T47D (cell line): ENCODE measurements at places on chromosomes 16 and 17.

- no peak for DNase-seq
These were observed 44.8 kb downstream of the ADCY7 start for GRCh38 chr16:50311134-50311528.

DNA sequence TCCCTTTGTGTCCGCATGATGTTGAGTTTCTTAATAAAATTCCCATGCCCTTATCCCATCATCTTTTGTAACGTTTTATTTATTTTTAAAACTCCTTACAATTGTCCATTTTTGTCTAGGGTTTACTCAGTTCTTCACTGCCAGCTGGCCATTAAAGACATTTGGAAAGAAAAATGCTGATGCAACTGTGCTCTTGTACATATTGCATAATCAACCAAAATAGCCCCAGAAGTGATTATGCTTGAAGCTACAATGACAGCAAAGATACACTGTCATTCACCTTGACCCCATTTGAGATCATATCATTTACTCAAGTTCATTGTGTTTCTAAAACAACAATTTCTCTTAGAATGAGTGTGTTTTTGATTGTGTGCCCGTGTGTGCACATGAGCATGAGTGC, 1074.6 kb upstream of the RBFOX1 start:
- DNase-seq, result no peak

- no peak for DNase-seq
These were observed 614.6 kb downstream of the MAF start for GRCh38 chr16:78985716-78986605.

- no peak for DNase-seq
These were observed 38.3 kb downstream of the MAP2K6 start for GRCh38 chr17:69452664-69453260.

- no peak for DNase-seq
These were observed 156.4 kb upstream of the FOXF1 start for GRCh38 chr16:86353948-86354347.

DNA sequence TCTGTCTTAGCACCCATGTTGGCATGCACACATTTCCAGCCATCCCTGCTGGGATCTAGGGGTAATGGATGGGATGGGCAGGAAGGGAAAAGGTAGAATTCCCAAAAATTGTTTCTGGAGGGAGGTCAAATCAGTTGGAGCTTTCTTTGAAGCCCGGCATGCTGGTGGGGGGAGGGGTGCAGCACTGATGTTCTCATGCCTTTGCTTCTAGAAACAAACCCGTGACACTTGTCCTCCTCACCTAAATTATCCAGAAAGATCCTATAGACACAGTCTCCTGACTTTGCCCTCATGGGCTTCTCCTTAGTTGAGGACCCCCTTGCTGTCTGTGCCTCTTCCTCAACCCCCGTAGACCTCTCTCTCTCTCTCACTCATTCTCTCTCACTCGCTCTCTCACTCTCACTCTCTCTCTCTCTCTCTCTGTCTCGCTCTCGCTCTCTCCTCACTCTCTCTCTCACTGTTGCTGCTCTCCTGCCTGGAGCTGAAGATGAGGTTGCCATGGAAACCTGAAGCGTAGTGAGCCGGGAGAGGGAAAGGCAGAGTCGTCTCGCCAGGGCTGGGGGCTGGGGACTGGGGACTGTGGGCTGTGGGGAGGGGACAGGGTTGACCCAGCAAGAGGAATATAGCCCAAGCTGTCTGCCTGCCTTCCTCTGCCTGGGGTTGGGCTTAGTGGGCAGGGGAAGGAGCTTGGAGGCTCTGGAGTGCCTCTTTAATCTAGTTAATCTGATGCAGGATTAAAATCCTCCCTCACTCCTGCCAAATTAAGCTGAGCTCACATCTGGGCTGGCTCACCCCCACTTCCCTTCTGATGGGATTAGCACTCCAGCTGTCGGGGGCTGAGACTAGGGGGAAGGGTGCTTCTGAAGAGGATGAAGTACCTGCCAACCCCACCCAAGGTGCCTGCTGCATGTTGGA, 16.1 kb downstream of the LASP1 start:
- DNase-seq, result no peak

DNA sequence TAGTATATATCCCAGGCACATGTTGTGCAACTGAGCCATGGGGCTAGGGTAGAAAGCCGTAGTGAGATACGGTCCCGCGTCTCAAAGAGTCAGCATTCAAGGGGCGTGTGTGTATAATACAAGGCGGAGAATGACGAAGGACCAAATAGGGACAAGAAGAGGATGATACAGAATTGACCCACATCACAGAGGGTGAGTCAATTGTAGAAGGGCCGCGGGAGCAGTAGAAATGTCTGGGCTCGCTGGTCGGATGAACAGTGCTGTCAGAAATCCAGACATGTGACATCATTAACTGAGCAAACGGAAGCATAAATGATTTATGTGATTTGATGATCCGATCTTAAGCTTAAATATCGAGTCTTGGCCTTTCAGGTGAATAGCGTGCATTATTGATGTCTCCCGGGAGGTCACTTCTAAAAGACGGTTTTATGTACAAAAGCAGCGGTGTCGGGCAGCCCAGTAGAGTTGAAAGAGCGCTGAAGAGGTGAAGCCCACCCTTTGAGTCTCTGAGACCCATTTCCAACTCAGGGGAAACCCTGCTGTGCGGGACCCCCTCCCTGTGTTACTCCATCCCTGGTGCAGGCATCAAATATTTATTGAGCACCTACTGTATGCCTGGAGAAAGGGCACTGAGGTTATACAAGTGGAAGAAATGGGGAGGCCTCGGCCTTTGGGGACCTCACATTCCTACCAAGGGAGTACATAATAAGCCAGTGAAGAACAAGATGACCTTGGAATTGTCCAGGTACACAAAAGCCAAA, 45.1 kb downstream of the ATP2C2 start:
- no peak for DNase-seq

GRCh38 chr16:67105881-67106280, 3.9 kb upstream of the PHAF1 start:
- no peak for DNase-seq

DNA sequence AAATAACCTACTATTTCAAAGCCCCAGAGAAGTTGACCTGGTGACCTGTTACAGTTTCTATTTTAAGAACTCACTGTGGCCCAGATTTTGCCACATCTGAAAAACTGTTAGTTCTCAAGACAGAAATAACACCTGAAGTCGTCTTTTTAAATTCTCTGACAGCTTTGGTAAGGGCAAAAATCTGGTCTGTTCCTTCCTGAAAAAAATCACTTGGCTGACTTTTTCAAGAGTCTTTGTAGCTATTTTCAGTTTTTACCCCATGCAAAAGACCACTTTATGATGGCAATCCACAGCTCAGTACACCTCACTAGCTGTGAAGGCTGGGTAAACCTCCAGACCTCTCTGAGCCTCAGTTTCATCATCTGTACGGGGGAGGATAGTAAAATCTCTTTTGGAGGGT, 60.7 kb upstream of the SREBF1 start:
- DNase-seq, result no peak

DNA sequence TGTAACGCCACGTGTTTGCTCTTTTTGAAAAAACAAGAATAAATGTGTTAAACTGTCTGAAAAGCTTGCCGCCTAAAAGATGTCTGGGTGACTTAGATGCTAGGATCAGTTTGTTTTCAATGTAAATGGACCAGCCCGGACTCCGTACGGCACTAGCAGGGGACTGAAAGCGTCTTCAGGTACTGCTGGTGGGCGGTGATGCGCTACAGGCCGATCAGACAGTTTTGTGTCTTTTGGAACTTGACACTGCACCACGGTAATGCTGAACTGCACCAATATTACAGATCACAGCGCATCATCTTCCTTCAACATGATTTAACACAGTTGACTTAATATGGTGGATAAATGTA, 727 bp upstream of the MBTPS1 start:
- DNase-seq, result no peak

GRCh38 chr16:58628845-58629732, 537 bp downstream of the CNOT1 start:
- peak; percentile 44 for DNase-seq

DNA sequence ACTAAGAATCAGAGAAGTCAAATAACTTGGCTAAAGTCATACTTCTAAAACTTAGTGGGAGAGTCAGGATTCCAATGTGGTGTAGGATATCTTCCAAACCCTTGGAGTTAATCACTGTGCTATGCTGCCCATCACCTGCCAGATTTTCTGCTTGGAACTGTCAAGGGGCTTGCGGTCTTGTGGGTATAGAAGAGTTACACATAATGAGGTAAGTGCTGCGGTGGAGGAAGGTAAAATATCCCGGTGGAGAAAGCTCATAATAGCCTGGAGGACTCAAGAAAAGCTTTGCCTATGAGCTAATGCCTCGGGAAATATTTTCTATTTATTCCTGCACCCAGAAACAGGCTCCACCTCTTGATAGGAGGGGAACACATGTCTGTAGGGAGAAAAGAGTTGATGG, 195.6 kb downstream of the UTP18 start:
- DNase-seq, result no peak

DNA sequence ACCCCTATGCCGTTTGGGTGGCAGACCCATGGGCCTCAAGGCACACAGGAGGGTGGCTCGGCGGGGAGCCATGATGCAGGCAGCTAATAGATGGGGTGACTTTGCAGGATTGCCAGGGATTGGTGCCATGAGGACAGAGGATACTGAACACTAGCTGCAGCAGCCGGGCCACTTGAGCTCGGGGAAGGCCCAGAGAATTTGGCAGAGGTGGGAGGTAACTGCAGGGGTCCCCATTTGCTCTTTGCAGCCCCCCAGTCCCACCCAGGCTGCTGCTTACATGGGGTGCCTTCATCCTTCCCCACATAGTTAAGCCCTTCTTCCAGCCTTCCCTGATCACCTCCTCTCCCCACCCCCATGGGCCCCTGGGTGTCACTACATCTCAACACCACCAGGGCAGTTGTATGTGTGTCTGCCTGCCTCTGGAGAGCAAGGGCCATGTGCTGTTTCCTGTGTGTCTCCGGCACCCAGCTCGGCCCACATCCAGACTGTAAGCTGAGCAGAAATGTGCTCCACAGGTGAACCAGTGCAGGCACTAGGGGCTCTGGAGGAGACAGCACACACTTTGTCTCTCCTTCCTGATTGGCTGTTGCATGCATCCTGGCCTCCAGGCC, 52.0 kb downstream of the SREBF1 start:
- DNase-seq, result peak; percentile 60

DNA sequence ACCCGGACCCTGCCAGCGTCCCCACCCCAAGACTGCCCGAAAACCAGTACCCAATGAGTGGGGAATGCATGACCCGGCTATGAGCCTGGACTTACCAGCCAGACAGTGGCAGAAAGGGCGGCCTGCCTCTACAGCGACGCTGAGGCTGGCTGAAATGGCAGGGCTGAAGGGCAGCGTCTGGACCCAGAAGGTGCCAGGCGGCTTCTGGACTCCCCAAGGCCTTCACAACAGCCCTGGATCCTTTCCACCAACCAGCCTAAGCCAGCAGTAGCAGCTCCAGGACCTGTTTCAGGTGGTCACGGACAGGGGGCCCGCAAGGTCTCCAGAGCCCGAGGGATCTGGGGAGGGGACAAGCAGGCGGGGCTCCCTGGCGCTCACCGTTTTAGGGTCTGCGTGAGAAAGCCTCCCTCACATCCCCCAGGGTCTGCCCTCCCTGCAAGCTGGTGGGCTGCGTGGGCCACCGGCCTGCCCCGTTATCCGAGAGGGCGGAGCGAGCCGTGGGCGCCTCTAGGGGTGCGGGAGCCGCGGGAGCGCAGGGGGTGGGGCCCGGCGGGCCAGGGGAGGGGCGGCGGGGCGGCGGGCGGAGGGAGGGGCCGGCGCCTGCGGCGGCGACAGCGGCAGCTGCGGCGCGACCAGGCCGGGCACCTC, at the start of gene RIPOR1:
Gene RIPOR1 (plus strand): TSS at position 608 of the 648 bp plus-strand sequence. CDS start 9,618 bp downstream, outside the sequence.
- DNase-seq, result peak; percentile 81

GRCh38 chr16:71350821-71351557, 7.5 kb upstream of the CALB2 start:
- DNase-seq, result no peak

- DNase-seq, result no peak
These were observed 90.0 kb downstream of the WSCD1 start for GRCh38 chr17:6160232-6160555.

DNA sequence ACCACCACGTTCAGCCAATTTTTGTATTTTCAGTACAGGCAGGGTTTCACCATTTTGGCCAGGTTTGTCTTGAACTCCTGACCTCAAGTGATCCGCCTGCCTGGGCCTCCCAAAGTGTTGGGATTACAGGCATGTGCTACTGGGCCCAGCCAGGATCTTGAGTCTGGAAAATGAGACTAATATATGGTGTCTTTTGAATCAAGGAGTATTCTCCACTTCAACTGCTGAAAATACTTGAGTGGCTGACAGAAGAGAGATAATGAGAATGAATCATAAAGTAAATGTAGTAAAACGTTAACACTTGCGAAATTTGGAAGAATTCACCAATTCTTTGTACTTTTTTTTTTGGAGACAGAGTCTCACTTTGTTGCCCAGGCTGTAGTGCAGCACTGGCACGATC, 16.6 kb downstream of the SMYD4 start:
- DNase-seq, result no peak

DNA sequence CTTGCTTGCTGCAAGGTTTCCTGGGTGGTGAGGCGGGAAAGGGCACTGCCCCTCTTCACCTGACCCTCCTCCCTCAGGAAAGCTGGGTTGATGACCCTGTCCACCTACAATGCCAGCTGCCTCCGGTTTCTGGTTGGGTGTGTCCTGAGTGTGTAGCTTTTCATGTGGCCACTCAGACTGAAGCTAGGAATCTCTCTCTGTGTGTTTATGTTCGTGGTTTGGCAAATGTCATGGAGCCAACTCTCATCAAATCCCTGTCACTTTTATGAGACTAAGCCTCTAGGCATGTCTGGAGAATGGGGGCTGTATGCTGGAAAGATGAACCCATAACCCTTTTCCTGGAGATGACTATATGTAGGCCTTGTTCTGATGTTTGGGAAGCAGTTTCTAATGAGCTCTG, 17.1 kb downstream of the PLEKHG4 start:
- DNase-seq, result no peak

GRCh38 chr16:89265647-89266046, 48.1 kb downstream of the ZNF778 start:
- no peak for DNase-seq

- no peak for DNase-seq
These were observed 2.0 kb upstream of the CCL11 start for GRCh38 chr17:34283571-34283970.

DNA sequence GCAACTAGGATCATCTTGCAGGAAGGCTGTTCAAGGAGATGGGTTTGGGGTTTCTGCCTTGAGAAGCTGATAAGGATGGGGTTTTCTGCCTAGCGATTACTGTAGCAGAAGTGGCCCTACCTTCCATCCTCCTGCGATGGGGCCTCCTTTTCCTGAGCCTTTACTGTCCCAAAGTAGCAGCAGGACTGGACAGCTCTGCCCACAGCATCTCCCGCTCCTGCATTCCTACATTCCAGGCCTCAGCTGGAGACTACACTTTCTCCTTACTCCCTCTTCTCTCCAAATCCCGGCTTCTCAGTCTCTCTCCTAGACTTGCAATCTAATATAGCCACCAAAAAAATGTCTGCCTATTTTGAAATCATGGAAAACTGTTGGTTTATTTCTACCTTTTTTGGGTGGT, 355.4 kb downstream of the CA10 start:
- no peak for DNase-seq
